ENCODE measurements at places on chromosomes 11 and 22. TPM values are rescaled to one million over a fixed set of nuclear protein-coding genes. Genes with fewer than 3 reads are reported as not detected.

Gene SCGB1C1
- total RNA-seq, result not detected

Gene ACTN3
- 0.06 TPM for total RNA-seq

Gene SCUBE2
- total RNA-seq, result 0.43 TPM

Gene SLC37A2
- total RNA-seq, result 0.33 TPM

Gene MYBPC3
- total RNA-seq, result 0.08 TPM

Gene KCNC1
- total RNA-seq, result 0.07 TPM

Gene SLC35E4
- total RNA-seq, result 5.6 TPM

Gene PDE3B
- 2.4 TPM for total RNA-seq

Gene ASRGL1
- 15.0 TPM for total RNA-seq

Gene TMX2
- total RNA-seq, result 153 TPM

Gene USH1C
- 1.5 TPM for total RNA-seq

Gene TYR
- not detected for total RNA-seq

Gene DBX1
- not detected for total RNA-seq

Gene EML3
- 24.4 TPM for total RNA-seq

Gene RIMBP3B
- total RNA-seq, result 0.38 TPM
